ENCODE measurements at places on chromosomes 3 and 15.
A peak's percentile ranks its signal among the peaks of the same experiment; 100 is the strongest.

- no peak for DNase-seq
These were observed 3.6 kb downstream of the RBMS3 start for GRCh38 chr3:29284497-29284896.

DNA sequence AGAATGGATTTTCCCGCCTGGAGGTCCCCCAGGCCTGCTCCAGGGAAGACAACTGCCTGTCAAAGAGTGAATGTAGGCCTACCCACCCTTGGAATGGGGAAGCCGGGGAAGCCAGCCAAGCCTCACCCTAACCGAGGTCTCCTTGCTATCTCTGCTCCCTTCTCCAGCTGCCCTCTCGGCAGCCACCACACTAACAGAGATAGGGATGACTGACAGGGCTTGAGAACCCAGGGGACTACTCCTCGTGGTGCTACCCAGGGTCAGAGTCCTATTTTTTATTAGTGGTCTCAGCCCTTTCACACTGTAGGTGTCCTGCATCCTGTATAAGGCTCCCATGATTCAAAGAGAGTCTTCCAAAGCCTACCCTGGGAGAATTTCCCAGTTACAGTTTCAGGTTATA is 160.6 kb upstream of the CHRM5 start:
- DNase-seq, result no peak

GRCh38 chr3:147411238-147411814 is 2.2 kb downstream of the ZIC1 start:
- DNase-seq, result no peak

GRCh38 chr3:132726341-132726823 is 4.2 kb upstream of the NPHP3 start:
- peak; percentile 22 for DNase-seq

- peak; percentile 98 for DNase-seq
These were observed 48.0 kb upstream of the FSTL1 start for GRCh38 chr3:120498556-120499346.

- DNase-seq, result no peak
These were observed 9.3 kb downstream of the CCDC33 start for GRCh38 chr15:74245342-74245931.

DNA sequence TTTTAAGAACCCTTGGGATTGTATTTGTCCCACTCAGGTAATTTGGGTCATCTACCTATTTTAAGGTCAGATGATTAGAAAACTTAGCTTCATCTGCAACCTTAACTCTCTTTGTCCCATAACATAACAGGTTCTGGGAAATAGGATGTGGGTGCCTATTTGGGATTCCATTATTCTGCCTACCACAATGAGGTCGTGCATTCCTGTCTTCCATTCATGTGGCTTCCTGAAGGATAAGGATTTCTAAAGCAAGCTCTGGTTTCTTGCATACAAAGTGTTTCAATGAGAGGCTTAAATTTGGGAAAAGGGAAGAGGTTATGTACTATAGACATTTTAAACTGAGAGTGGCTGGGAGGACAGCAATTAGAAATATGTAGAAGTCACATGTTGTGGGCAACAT is 190.3 kb downstream of the MCTP2 start:
- peak; percentile 5 for DNase-seq

DNA sequence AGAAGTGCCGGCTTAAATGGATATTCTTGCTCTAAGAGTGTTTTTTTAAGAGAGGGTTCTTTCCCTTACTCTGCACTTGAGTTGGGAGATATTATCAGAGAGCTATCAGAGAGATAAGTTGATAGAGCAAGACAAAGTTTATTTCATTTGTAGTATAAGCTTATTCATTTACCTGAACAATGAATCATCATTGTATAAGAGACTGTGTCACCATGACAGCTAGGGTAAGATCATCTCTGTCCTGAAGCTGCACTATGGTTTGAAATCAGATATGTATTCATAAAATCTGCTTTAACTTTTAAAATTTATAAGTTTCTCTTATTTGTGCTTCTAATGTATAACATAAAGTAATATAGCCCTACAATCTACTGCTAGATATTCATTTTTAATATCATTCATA is 128.1 kb upstream of the ARL6 start:
- DNase-seq, result no peak

All from fibroblast of skin of abdomen (primary cell).